Neural crest cell (in vitro differentiated cells): ENCODE measurements at places on chromosomes 2 and 18.

DNA sequence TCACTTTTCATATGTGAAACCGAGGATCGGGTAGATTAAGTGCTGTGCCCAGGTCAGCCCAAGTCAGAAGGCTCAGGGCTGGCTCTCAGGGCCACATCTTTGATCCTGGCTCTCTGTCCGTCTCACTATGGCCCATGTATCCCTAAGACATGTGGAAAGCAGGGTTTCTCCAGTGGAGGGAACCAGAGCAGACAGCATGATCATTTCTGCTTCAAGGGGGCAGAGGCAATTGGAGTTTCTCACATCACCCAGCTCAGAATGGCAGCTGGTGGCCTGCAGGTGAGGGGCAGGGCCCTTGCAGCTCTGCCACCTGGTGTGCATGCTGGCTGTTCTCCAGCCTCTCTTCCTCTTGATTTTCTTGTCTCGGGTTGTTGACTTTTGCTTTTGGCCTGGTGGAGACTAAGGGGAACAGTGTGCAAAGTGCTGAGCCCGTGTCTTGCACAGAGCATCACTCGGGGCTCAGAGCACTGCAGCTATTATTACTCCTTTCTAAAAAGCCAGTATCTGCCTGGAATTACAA lies 27.0 kb downstream of the LDLRAD4 start:
- no peak for DNase-seq
- H3K27ac ChIP-seq, result peak overlapping the region; percentile 54
- H3K27me3 ChIP-seq, result no peaks in the 10 kb centered on the region
- H3K36me3 ChIP-seq, result no peaks in the 10 kb centered on the region
- H3K4me1 ChIP-seq, result no peaks in the 10 kb centered on the region
- H3K4me3 ChIP-seq, result no peak overlapping the region

DNA sequence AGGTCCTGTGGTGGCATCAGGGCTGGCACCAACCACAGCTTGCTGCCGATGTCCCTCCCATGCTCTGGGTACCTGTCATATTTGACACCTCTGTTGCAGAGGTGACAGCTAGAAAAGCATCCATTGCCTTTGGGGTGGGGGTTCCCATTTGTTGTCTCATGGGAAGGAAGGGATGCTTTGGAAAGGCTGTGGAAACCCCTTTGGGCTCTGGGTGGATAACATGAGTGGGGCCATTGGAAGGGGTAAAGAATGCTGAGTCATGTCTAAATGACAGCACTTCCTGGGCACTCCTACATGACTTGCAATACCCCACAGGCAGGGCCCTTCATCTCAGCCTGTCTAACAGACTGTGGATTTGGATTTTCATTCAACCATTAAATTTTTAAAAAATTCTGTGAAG lies 27.8 kb downstream of the CTIF start:
- H3K4me3 ChIP-seq, result no peak overlapping the region
- peaks cover 50% of the 10 kb centered on the region for H3K4me1 ChIP-seq
- H3K27ac ChIP-seq, result peak overlapping the region; percentile 52
- no peak for DNase-seq
- H3K27me3 ChIP-seq, result no peaks in the 10 kb centered on the region

- DNase-seq, result no peak
- peaks cover 36% of the 10 kb centered on the region for H3K36me3 ChIP-seq
- no peak overlapping the region for H3K4me3 ChIP-seq
- peaks cover 4% of the 10 kb centered on the region for H3K4me1 ChIP-seq
- H3K27me3 ChIP-seq, result no peaks in the 10 kb centered on the region
Measured at GRCh38 chr18:79912409-79912991, 39.0 kb downstream of the SLC66A2 start.

DNA sequence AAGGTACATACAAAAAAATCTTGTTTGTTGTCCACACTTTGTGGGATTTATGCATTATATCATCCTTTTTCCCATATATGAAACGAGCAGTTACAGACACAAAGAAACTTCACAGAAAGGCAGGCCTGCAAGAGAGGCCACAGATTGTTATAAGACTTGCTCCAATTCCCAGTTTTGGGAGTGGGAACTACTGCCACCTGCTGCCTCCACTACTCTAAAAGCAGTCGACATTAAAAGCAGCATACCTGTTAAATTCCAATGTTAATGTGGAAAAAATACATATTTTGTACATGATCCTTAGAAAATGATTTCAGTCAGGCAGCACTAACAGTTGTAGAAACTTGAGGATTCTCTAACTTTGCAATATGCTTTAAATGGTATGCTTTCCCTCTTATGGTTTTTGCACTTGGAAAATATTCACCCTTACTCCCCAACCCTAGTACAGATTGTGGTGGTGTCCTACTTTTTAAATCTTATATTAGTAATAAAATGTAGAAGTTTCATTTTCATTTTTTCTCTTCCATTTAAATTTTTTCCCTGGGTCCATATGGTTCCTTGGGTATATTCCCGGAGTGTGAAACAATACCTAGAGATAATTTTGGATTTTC lies 37.9 kb downstream of the SLC38A11 start:
- H3K4me3 ChIP-seq, result no peak overlapping the region
- no peak for DNase-seq
- no peaks in the 10 kb centered on the region for H3K36me3 ChIP-seq
- no peaks in the 10 kb centered on the region for H3K27me3 ChIP-seq

DNA sequence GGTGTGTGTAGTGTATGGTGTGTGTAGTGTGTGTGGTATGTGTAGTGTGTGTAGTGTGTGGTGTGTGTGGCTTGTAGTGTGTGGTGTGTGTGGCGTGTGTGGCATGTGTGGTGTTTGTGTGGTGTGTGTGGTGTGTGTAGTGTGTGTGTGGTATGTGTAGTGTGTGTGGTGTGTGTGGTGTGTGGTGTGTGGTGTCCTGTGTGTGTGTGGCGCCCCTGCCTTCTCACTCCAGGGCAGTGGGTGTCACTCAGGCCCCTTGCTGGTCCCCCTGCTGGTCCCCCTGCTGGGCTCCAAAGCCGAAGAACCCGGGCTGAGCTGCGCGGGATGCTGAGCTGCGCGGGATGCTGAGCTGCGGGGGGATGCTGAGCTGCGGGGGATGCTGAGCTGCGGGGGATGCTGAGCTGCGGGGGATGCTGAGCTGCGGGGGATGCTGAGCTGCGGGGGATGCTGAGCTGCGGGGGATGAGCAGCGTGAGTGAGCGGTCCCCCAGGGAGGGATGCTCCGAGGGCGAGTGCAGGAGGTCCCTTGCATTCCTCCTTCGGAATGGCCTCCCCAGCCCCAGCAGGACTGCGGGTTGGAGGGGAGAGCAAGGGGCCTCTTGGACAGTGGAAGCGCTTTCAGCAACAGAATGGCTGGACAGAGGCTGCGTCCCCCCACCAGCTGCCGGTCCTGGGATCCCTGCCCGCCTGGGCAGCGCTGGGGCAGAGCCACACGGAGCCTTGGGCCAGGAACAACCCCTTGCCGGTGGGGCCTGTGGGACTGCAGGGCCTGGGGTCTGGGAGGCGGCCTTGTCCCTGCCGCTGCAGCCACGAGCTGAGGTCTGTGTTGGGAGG lies 3.4 kb upstream of the RTP5 start:
- no peak for DNase-seq
- no peak overlapping the region for H3K4me3 ChIP-seq
- H3K27ac ChIP-seq, result no peak overlapping the region

GRCh38 chr2:225569995-225570394 lies 170.5 kb downstream of the NYAP2 start:
- H3K27ac ChIP-seq, result no peak overlapping the region
- H3K36me3 ChIP-seq, result peaks cover 5% of the 10 kb centered on the region
- peaks cover 9% of the 10 kb centered on the region for H3K4me1 ChIP-seq
- no peaks in the 10 kb centered on the region for H3K27me3 ChIP-seq
- DNase-seq, result no peak

DNA sequence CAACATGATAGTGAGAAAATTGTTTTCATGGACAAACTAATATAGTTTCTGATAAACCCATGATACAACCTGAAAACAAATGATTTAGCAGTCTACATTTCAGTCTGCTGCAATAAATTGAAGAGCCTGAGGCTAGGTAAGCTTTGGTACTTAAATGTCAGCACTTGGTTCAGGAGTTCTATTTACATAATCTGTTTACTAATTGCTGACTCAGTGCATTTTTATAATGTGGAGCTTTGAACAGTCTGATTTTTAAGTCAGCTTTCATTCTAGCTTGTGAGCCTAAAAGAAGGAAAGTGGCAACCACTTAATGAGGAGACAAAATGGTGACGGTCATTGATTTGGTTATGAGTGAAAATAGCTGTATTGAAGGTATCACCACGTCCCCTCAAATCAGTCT lies 488.6 kb downstream of the CPS1 start:
- no peaks in the 10 kb centered on the region for H3K4me1 ChIP-seq
- H3K27me3 ChIP-seq, result no peaks in the 10 kb centered on the region
- H3K36me3 ChIP-seq, result no peaks in the 10 kb centered on the region
- H3K27ac ChIP-seq, result no peak overlapping the region
